CD8-positive, alpha-beta memory T cell (primary cell): ENCODE measurements at places on chromosomes 6 and 20. TPM values are rescaled to one million over a fixed set of nuclear protein-coding genes. Genes with fewer than 3 reads are reported as not detected.

GRCh38 chr6:113629975-113630737 lies 227.0 kb upstream of the MARCKS start:
- DNase-seq = no peak

The LPA gene
- not detected for total RNA-seq

The TFAP2D gene
- total RNA-seq = not detected

DNA sequence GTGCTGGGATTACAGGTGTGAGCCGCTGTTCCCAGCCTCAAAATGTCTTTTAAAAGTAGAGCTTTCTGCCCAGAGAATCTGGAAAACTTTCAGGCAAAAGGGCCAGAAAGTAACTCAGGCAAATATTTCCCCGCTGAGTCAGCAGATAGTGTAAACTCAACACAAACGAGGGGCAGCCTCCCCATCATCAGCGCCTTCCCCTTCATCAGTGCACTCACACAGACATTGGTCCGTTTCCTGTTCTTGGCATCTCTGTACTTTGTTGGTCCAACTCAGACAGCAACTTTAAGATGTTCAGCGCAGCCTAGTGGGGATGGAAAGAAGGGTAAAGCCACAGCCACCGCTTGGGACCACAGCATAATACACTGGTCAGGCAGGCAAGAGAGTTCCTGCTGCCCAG lies 69.5 kb downstream of the CSE1L start:
- no peak for DNase-seq

DNA sequence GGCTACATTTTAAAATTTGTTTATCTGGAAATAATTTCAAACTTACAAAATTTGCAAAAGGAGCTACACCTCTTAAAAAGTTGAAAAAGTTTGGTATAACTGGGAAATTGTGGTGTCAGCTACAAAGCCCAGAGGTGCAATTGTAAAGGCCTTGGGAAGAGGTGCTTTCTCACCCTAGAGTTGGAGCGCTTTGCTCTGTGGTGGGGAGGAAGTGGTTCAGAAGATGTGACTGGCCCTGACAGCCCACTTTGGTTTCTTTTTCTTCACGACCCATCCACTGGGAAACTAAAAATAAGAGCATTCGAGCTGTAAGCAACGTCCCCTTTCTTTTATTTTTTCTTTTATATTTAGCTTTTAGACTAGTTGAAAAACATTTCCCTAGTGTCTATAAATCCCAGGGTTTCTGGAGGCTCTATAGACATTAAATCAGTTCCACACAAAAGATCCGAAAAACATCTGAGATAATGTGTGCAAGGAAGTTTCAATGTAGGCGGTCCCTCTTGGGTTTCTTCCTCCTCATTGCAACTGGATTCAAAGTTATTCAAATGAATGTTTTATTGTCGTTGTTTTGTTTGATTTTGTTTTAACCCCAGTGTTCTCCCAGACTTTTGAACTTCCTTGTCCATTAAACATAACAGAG lies 397.8 kb downstream of the KIF16B start:
- DNase-seq = no peak

DNA sequence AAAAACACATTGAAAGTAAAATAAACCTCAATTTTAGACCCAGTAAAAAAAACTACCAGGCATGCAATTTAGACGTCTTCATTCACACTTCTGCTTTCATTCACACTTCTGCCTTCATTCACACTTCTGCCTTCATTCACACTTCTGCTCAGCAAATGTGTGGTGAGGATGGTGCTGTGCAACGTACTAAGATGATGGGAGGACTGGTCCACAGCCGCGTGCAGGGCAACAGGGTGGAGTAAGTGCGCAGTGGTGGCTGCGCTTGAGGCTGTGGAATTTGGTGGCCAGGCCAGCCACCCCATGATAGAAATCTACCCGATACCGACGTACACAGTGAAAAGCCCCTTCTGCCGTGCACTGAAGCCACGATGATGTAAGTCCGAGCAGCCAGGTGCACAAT lies 114.3 kb upstream of the CD93 start:
- no peak for DNase-seq

GRCh38 chr6:19734061-19734460 lies 103.1 kb upstream of the ID4 start:
- no peak for DNase-seq

DNA sequence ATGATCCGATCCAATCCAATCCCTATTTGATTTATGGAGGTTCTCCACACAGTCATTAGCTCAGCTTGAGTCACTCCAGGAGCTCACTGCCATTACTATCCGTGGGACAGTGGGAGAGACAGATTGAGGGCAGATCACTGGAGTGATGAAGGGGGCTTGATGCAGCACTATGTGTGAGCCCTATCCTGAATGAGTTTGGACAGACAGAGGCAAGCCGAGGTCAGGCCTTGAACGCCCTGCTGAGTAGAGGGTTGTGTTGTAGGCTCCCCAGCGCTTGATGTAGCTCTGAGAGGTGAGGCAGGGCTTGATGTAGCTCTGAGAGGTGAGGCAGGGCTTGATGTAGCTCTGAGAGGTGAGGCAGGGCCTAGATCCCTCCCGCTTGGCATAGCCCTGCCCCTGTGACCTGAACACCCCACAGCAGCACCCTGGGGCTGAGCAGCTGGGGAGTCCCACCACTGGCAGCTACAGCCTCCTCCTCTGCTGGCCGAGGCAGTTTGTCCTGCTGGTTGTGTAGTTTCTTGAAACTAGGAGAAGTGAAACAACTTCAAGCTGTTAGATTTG lies 58.7 kb downstream of the ZFAND3 start:
- no peak for DNase-seq

GRCh38 chr6:92110403-92110802 lies 1309.0 kb downstream of the EPHA7 start:
- DNase-seq = no peak

DNA sequence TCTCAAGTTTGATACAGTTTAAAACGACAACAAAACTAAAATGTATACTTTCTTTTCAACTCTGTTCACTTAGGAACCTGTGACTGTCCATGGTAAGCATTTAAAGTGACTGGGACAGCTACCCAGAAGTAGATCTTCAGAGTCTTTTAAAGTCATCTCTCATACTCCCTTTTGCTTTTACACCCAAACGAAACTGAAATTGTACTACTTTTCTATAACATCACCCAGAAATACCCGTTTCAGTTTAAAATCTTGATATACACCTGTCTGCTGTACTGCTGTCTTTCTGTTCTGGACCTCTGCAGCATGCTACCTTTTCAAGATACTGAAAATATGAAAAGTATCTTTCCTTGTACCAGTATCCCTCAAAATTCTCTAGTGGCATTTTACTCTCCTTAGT lies 170.4 kb upstream of the THEMIS start:
- no peak for DNase-seq

The OLIG3 gene
- 0.26 TPM for total RNA-seq

DNA sequence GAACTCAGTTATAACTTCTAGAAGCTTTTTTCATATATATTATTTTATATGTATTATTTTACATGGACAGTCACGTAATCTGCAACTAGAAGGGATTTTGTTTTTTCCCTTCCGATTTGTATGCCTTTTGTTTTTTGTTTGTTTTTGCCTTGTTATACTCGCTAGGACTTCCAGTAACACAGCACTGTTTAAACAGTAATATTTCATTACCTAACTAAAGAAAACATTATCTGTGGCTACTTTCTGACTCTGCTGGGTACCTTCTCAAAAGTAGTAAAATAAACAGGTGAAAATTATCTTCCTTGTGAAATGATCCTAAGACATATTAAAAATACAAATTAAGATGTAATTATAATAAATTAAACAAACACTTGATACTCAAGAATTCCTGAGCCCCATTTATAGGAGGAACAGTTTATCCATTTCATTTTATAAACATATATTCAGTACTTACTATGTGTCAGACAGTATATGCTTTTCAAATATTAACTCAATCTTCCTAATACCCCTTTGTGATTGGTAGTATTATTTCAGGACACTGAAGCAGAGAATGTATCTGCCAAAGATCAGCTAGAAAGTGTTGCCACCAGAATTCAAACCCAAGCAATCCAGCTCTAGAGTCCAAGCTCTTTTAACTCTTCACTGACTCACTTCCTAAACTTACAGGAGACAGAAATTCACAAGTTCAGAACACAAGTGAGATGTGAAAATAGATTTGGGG lies 65.3 kb downstream of the MAP3K5 start:
- DNase-seq = no peak

GRCh38 chr6:20119485-20119884 lies 92.8 kb downstream of the MBOAT1 start:
- DNase-seq = no peak

The FAM50B gene
- total RNA-seq = 7.3 TPM

The C6orf132 gene
- total RNA-seq = 0.16 TPM

DNA sequence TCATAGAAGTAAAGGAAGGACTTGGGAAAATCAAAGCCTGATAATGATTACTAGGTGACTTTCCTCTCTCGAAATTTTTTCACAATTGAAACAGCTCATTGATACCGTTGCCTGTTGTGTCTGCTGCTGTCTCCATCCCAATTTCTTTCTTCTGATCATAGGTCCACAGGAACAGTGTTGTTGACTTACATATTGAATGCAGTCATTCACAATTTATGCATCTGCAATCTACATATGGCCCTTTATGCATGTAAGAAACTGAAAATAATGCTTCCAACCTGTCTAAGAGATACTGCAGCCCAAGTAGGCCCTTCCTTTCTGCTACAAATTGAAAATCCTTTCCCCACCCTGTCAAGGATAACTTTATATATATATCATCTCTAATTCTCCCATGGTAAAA lies 381.3 kb downstream of the PKHD1 start:
- no peak for DNase-seq

The PRSS16 gene
- total RNA-seq = 0.35 TPM

The LINC00237 gene
- not detected for total RNA-seq

The ELMO2 gene
- 59.5 TPM for total RNA-seq

The IFNGR1 gene
- total RNA-seq = 18.9 TPM

DNA sequence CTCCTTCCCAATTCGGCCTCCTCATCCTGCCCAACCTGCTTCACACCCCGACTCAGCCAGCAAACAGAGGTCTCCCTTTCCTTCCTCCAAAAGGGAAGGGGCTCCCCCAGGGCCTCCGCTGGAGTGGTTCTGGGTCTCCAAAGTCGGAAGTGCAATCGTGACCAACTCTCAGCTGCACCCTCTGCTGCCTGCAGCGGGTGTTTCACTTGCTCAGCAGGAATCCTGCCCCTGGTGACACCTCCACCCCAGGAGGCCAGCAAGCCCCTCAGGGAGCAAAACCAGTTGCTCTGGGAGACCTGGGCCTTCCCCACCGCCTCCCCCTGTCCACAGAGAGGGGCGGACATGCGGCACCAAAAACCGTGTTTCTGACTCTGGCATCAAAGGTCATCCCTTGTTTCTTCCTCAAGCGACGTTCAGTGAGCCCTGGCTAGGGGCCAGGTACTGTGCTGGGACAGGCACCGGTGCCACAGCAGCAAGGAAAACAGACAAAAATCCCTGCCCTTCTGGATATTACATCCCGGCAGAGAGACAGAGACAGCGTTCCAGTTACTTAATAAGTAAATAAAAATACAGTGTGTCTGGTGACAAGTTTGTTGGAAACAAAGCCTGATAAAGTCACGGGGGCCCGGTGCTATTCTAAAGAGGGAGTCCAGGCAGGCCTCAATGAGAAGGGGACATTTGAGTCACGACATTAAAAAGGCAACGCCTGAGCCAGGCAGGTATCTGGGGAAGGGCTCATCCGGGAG lies 219.0 kb downstream of the BMP7 start:
- no peak for DNase-seq

The ZKSCAN3 gene
- total RNA-seq = 3.0 TPM

- no peak for DNase-seq
Measured at GRCh38 chr6:22601984-22602383, 32.6 kb downstream of the HDGFL1 start.

DNA sequence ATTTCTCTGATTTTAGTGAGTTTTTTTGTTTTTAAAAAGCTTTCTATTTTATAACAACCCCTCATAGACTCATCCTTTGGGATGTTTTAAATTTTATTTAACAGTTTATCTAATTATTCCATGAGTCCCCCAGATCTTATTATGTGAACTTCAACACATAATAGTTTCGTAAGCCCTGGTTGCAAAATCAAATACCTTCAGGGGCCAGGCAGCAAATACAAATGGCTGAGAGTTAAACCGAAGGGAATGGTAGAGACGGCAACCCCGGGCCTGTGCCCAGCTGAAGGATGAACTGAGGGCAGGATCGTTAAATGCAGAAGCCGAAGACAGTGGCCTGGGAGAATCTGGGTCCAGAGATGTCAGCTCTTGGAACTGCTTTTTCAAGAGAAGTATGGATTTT lies 88.4 kb downstream of the RTN4IP1 start:
- DNase-seq = no peak

The SFT2D1 gene
- total RNA-seq = 60.9 TPM

DNA sequence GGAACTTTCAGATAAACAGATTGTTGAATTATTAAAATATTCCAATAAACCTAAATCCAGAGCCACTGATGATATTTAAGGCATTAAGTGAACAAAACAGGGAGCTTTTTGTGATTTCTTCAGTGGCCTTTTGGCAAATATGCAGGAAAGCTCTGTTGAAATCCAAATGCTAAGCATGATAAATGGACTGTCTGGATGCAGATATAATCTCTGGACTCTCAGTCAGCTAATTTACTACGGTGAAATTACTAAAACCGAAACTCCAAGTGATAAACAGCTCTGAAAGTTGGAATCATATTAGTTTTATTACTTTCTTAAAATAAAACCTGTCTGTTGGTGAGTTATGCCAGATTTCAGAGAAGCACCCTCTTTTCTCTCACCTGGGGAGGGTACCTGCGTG lies 120.3 kb downstream of the IMPG1 start:
- DNase-seq = no peak

- no peak for DNase-seq
Measured at GRCh38 chr6:89200706-89201215, 16.4 kb downstream of the GABRR1 start.

GRCh38 chr20:36320261-36320897 lies 14.2 kb downstream of the DLGAP4 start:
- no peak for DNase-seq

GRCh38 chr20:23034721-23035671 lies at the start of gene SSTR4:
Gene SSTR4 (plus strand): TSS chr20:23035312. CDS start chr20:23035484, 172 bp downstream.
- no peak for DNase-seq

The CALHM5 gene
- total RNA-seq = not detected

The ADGB gene
- 0.22 TPM for total RNA-seq

DNA sequence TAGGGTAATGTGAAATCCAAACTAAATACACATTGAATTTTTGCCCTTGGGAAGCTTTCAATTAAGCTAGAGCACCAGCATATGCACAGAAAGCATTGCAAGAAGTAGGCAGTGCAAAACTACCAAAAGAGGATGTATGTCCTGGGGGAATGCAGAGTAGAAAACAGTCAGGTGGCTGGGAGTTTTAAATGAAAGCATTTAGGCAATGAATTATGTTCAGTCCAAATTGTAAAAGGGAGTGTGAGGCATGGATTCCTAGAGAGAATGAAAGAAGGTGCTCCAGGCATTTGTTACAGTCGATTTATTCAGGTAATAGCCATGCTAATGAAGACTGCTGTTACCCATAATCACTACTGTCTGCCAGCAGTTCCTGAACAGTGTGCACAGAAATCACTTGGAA lies 604.1 kb upstream of the POU3F2 start:
- no peak for DNase-seq

DNA sequence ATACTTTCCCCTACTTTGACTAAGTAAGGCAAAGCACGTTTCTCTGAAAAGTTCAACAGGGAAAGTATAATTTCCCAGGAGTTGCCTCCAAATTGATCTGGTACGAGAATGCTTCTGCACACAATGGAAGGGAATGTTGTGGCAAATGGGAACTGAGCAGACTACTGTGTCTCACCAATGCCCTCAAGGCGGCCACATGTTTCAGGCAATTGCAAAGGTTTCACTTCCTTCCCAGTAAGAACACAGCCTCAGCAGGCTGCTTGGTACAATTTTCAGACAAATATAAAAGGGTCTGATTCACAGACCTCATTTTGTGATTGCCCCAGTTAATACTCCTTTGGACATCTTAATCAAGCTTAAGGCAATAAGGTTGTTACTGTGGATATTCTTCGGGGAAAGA lies 71.2 kb downstream of the KIAA0319 start:
- DNase-seq = no peak

The SNTA1 gene
- 4.6 TPM for total RNA-seq

The DACT2 gene
- total RNA-seq = not detected
